Amniotic stem cell (primary cell): ENCODE measurements at places on chromosomes 13 and 19.

- DNase-seq, result no peak
Observed at GRCh38 chr13:105579821-105580710, 955.4 kb downstream of the EFNB2 start.

- DNase-seq, result no peak
Observed at GRCh38 chr19:4007836-4008539, 452 bp downstream of the PIAS4 start.

GRCh38 chr19:1658150-1659083 is 6.0 kb upstream of the TCF3 start:
- DNase-seq, result no peak

- DNase-seq, result no peak
Observed at GRCh38 chr13:83332751-83333150, 549.5 kb downstream of the SLITRK1 start.

DNA sequence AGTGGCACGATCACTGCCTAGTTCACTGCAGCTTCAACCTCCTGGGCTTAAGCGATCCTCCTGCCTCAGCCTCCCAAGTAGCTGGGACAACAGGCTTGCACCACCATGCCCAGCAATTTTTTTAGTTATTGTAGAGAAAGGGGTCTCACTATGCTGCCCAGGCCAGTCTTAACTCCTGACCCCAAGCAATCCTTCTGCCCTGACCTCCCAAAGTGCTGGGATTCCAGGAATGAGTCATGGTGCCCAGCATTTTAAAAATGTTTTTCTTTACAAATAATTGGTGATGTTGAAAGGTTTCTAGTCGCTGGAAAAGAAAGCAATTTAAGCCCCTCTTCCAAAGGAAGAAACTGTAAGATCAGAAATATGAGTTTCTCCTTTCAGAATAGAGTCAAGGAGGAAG is 19.4 kb downstream of the DYRK1B start:
- no peak for DNase-seq

- DNase-seq, result no peak
Observed at GRCh38 chr13:31168736-31169135, 7.0 kb upstream of the HSPH1 start.

- DNase-seq, result no peak
Observed at GRCh38 chr13:105663182-105663581, 872.3 kb downstream of the EFNB2 start.

GRCh38 chr19:56919308-56919995 is 78.9 kb upstream of the PEG3 start:
- no peak for DNase-seq

- no peak for DNase-seq
Observed at GRCh38 chr13:28499609-28500008, 4.7 kb upstream of the FLT1 start.

- no peak for DNase-seq
Observed at GRCh38 chr13:111850458-111850857, 216.5 kb upstream of the SOX1 start.

DNA sequence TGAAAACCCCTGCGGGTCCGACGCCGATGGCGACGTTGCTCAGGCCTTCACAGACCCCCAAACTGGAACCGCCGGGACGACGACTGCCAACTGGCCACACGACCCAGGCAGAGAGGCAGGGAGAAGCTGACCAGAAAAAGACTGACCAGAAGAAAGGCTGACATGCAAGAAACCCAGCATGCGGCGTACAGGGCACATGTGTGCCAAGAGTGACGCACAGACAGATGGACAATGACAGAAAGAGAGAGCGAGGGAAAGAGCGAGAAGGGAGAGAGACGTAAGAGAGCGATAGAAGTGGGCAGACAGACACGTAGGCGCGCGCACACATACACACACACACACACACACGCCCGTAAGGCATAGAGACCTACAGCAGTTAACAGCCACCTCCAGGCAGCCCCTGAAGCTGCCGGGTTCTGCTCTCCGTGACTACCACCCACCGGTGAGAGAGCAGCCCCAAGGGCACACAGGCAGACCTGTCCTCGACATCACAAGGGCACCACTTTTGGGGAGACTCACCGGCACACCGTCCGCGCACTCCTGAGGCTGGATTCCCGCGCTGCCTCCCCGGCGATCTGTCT is 67.2 kb upstream of the ZNF527 start:
- no peak for DNase-seq

DNA sequence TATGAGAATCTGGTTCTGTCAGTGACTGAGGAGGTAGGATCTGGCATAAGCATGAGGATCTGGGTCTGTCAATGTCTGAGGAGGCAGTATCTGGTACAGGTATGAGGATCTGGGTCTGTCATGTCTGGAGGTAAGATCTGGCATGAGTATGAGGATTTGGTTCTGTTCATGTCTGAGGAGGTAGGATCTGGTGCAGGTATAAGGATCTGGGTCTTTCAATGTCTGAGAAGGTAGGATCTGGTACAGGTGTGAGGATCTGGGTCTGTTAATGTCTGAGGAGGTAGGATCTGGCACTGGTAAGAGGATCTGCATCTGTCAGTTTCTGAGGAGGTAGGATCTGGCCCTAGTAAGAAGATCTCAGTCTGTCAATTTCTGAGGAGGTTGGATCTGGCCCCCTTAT is 12.4 kb upstream of the PDCD2L start:
- no peak for DNase-seq

DNA sequence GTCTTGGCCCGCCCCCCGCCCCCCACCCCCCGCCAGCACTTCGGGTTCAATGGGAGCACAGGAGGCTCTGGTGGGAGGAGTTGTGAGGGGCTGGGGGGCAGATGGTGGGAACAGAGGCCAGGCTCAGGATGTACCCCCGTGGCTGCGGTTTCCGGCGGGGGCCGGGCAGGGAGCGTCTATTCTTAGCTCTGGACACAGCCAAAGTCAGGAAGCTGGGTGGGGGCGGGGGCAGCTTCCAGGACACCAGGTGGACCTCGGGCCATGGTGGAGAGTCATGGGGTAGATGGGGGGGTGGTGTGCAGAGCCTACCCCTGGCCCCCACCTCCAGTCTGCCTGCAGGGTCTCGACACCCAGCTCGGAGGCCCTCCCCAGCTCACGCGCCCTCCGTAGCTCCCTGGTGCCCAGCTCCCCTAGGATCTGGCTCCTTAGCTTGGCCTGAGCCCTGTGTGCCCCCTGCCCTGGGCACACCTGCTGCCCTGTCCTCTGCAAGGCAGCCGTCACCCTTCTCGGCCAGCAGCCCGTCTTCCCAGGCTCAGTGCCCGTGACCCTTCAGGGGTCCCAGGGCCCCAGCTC is 2.2 kb upstream of the TBXA2R start:
- no peak for DNase-seq

DNA sequence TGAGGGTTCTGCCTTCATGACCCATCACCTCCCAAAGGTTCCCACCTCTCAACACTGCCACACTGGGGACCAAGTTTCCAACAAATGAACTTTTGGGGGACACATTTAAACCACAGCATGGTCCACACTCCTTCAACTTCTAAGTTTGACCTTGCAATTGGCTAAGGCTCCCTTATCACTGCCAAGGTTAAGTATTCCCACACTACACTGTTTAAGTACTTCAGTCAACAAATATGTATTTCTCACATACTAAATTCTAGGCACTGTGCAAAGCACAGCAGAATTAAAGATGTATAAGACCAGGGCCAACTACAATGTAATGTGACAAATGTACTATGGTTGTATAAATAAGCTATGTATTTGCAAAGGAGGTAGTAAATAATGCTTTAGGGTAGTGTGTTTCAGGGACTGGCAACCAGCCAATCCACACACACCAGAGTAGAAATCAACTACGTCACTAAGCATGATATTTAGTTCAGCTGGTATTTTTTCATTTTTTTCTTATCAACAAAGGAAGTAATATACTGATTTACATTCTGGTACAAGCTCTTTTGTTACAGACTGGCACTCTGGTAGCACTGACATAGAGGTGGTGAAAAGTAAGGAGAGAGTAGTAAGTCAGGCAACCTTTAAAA is 12.2 kb downstream of the NUFIP1 start:
- DNase-seq, result no peak

- DNase-seq, result no peak
Observed at GRCh38 chr13:51620165-51620983, 36.1 kb downstream of the WDFY2 start.

GRCh38 chr19:5676105-5676771 is 4.1 kb downstream of the MICOS13 start:
- DNase-seq, result no peak

- no peak for DNase-seq
Observed at GRCh38 chr19:31299665-31300064, 49.6 kb downstream of the TSHZ3 start.

DNA sequence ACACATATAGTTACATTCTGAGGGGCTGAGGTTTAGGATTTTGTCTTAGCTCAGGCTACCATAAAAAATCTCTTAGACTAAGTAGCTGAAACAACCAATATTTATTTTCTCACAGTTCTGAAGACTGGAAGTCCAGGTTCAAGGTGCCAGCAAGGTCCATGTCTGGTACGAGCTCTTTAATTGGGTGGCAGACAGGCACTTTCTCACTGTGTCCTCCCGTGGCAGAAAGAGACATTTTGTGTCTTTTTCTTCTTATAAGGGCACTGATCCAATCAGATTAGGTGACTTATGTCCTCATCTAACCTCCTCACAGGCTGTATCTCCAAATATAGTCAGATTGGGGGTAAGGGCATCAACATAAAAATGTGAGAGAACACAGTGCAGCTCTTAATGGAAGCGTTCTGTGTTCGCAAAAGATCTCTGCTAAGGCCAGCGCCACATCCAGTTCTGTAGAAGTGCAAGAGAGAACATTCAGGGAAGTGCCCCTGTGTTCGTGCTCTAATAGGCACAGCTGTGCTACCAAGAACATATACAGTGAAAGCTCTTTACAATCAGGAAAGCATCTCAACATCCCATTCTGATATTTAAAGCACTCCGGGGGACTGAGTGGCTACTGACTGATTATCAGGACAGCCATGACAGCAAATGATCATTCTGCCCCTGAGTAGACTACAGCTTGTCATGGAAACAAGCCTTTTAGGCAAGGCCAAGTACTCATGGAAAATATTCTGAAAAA is 819.2 kb downstream of the LIG4 start:
- no peak for DNase-seq

- DNase-seq, result peak; percentile 61
Observed at GRCh38 chr13:94233401-94233800, 246.1 kb downstream of the DCT start.

DNA sequence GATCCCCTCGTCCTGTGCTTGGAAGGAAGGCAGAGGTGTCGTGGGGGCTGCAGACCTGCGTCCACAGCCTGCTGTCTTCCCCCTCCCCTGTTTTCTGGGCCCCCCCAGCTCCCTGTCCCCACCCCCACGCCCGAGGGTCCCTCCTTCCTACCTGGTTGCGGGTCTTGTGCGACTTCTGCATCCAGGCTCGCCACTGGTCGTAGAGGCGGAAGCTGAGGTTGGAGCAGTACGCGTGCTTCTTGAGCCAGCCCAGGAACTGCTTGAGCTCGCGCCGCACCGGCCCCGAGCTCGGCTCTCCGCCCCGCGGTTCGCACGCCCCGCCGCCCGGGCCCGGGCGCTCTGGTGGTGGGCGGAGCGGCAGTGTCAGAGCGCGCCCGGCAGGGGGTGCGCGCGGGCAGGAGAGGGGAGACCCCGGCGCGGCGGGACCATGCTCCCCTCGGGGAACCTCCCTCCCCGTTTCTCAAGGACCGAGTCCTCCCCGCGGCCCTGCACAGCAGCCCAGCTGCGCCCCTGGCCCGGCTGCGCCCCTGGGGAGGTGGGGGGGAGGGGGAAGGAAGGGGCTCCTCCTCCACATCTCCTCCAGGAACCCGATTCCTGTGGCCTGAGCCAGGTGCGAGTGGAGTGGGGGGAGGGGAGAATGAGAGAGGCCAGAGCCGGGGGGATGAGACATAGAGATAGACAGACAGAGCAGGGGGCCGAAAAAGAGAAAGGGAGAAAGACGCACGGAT is 5.7 kb downstream of the REX1BD start:
- peak; percentile 60 for DNase-seq

- DNase-seq, result no peak
Observed at GRCh38 chr19:24062190-24062589, 24.8 kb upstream of the ZNF254 start.

DNA sequence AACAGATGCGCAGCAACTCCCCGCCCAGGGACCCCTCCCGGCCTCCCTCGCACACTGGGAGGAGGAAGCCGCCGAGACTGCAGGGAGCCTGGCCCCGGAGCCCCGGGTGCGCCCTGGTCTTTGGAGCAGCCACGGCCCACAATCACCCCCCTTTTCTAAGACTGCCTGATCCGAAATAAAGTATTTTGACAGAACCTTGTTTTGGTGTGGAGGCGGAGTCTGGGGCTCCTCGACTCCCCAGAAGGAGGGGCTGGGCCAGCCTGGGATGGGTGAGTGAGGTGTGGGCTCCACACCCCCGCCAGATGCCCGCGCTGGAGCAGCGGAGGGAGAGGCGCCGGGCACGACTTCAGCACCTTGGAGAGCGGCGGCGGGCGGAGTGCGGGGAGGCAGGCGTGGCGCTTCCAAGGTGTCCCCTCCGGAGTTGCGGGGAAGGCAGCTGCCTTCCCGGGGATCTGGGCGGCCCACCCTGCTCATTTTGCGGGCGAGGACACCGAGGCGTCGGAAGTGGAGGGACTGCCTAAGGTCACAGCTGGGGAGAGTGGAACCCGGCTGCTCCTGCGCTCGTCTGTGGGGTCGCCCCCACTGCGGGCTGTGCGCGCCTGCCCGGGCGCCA is 9.4 kb downstream of the SIRT6 start:
- no peak for DNase-seq

GRCh38 chr13:98232456-98232855 is 55.4 kb upstream of the RNF113B start:
- no peak for DNase-seq

DNA sequence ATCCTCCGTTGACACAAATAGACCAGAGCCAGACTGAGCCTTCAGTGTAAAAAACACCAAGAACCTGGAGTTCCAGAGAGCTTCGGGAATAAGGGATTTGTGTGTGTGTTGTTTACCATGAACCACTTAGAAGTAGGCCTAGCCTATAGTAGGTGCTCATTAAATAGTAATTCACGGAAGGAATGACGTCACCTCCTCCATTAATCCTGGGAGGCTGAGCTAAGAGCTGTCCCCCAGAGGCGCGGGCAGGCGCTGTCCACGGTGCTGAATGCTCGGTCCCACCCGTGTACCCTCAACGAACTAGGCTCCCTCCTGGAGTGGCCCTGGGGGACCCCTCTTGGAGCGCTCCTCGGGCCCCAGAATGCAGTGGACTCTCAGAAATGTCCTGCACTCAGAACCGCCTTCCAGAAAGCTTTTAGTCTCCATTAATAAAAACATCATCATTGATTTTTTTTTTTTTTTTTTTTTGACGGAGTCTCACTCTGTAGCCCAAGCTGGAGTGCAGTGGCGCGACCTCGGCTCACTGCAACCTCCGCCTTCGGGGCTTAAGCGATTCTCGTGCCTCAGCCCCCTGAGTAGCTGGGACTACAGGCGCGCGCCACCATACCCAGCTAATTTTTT is 6.5 kb downstream of the UNC13A start:
- no peak for DNase-seq

GRCh38 chr13:50509771-50510441 is 333.6 kb downstream of the DLEU7 start:
- DNase-seq, result no peak

- no peak for DNase-seq
Observed at GRCh38 chr19:28977826-28978225, 235.1 kb downstream of the UQCRFS1 start.

GRCh38 chr13:43883631-43884030 is 3.9 kb downstream of the LACC1 start:
- no peak for DNase-seq
